ENCODE measurements at places on chromosomes 2 and 18. TPM values are rescaled to one million over a fixed set of nuclear protein-coding genes. Genes with fewer than 3 reads are reported as not detected.

The NCKAP5 gene
- total RNA-seq, result not detected

The CKAP2L gene
- total RNA-seq, result not detected

The CD207 gene
- total RNA-seq, result not detected

The SCTR gene
- not detected for total RNA-seq

The SULT1C2 gene
- total RNA-seq, result not detected

The PUS10 gene
- 4.6 TPM for total RNA-seq

DNA sequence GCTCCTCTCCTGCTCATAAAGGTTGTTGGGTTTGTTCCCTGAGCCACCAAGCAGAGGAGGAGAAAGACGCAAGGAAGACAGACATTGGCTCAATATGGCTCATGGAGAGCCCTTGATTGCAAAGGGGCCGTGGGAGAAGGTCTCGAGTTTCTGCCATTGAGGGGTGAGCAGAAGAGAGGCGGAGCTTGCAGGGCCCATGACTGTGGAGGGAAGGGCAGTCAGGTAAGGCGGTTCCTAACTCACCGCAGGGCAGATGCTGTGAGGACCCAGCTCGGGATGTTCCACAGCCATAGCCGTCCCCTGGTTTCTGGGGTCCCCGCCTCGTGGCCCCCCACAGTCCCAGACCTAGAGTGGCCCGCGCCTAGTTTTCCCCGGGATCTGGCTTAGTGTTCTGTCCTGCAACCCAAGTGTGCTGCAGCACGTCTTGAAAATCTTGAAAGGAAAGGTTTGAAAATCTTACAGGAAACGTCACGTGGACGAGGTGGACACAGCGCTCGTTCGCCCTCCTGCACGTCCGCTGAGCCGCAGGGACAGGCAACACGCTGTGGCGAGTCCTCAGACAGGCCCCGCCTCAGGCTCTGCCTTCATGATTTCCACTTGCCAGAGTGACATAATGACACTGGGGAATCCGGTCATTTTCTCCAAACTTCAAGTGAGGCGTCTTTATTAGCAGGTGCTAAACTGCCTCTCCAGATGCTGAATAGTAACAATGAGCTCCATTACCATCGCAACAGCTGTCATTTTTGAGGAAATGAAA is 105.5 kb upstream of the HDAC4 start:
- DNase-seq, result no peak

DNA sequence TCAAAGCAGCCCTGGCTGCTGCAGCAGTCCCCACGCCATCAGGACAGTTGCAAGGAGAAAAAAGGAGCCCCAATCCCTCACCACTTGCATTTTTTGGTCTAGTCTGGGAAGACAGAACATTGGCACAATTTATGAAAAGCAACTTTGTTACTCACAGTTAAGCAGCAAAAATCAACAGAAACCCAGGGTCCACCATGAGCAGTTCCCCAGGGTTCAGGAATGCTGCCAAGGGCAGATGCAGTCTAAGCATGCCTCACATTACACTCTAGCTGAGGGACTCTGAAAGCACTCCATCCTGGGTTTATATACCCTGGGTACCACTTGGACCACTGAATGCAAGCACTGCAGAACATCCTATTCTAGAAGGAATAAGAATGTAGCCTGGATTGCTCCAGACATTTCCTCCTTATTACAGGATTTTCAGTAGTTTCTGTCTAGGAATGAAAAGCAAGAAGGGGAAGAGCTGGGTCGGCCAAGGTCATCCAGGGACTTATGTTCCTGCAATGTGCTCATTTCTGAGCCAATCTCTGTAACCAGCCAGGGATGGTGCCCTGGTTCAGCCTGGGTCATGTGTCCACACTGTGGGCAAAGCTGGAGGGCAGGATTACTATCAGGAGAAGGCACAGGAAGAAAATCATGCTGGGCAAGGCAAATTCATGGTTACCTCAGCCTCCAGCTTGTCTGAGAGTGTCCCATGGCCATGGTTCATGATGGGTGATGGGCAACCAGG is 19.5 kb upstream of the TMEM163 start:
- no peak for DNase-seq

DNA sequence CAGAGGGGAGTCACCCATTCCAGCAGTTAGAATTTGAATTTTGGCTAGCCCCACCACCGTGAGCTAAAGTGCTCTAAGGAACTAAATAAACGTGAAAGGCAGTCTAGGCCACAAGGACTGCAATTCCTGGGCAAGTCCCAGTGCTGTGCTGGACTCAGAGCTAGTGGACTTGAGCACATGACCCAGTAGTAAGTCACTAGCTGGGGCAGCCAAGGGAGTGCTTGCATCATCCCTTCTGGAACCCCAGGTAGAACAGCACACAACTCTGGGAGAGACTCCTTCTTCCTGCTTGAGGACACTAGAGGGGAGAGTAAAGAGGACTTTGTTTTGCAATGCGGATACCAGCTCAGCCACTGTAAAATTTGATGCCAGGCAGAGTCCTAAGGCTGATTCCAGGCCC is 672.2 kb downstream of the CPS1 start:
- no peak for DNase-seq

DNA sequence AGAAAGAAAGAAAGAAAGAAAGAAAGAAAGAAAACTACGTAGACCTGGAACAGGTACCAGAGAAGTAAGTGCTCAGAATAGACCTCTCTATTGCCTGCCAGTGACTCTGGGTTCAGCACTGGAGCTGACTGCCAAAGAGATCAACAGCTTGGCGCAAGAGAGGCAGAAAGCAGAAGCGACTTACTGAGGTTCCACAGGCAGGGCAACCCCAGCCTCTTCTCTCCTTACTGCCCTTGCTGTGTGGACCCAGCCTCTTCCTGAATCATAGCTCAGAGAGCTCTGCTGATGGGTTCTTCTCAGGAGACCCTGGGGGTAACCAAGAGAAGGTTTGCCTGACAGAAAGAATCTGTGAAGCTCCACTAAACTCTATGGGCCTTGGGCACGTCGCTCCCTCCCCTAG is 7.1 kb downstream of the CAPN13 start:
- no peak for DNase-seq

DNA sequence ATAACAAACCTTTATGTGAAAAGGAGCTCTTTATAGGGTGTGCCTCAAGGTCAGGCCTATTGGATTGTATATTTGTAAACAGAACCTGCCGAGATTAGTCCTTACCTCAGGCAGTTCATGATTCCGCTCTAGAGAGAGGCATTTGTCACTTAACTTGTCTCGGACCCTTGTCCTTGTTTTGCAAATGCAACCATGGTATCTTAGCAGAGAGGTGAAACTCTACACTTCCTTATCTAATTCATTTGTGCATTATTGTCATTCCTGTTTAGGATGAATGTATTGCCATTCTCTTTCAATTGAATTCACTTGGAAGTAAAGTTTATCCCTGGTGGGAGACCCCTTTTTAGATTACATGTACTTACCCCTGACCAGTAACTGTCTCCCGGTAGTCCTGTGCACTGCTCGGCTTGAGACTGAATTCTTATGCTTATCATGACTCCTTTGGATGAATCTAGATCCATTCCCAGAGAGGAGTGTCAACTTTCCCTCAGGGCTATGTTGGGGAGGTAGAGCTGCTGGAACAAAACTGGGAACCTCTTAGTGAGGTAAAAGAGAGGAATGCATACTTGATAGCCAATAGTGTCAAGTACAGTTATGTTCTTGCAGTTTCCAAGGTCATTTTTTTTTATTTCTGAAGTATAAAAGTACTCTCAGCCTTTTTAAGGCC is 46.6 kb downstream of the SGPP2 start:
- DNase-seq, result no peak

DNA sequence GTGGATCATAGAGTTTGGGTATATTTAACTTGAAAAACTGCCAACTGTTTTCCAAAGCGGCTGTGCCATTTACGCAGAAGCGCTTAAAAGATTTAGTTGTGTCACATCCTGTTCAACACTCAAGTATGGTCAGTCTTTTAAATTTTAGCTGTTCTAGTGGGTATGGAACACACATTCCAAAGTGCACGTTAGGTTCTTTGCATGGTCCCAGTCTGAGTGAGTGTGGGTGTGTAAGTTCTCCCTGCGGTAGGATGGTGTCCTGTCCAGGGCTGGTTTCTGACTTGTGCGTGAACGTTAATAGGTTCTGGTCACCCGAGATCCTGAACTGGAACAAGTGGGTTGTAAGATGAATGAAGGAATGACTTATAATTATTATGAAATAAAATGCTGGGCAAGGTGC is 28.4 kb upstream of the IL36G start:
- DNase-seq, result no peak

DNA sequence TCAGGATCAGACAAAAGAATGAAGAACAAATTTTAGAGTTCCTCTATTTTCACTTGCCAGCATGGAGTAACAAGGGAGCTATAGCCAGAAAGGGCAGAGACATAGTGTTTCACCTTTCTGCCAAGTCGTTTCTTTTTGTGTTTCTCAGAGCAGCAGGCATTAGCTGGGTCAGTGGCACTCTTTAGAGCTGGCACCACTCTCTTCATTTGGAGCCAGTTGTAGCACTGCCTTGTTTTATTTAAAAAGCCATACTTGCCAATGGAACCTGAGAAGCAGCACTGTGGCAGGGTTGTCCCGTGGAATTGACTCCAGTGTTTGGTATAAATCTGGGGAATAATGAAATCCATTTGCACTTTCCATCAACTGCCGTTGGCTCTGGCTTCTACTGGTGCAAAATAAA is 64.0 kb downstream of the LRRTM4 start:
- no peak for DNase-seq

DNA sequence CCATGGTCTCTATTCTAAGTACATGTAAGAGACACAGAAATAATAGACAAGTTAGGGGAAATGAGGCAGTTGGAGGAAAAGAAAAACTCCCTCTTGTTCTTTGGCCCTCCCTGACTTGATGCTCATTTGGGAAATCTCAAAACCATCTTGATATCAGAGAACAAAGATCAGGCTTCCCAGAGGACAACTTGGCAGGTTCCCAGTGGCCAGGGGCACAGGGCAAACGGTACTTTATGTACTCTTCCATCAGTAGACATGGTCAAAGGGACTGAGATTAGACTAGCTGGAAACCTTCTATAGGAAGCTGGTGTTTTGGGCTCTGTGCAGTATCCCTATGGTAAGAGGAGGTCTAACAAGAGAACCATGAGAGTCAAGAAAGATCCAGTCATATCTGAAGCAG is 56.6 kb downstream of the NCKAP5 start:
- no peak for DNase-seq

GRCh38 chr2:26011990-26012856 is 21.7 kb upstream of the RAB10 start:
- DNase-seq, result no peak

All from naive thymus-derived CD4-positive, alpha-beta T cell (primary cell).